ENCODE measurements at places on chromosomes 2 and 18.

GRCh38 chr2:190036071-190036470, 26.5 kb downstream of the MSTN start:
- DNase-seq: no peak

DNA sequence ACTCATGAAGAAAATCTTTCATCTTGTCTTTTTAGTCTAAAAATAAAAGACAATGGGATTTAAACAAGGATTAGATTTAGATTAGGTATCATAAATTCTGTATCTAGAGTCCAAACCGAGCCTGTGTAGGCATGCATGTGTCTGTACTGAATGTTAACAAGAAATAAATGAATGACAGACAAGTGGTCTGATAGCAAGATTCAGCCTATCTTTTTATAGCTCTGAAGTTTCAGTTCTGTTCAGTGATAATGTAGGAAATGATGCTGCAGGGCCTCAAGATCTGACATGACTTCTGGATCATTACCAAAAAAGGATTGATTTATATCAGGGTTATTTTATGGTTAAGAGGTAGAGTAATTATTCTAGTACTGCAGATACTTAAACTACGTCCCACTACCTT, 137.0 kb upstream of the ATP5MC3 start:
- DNase-seq: no peak

DNA sequence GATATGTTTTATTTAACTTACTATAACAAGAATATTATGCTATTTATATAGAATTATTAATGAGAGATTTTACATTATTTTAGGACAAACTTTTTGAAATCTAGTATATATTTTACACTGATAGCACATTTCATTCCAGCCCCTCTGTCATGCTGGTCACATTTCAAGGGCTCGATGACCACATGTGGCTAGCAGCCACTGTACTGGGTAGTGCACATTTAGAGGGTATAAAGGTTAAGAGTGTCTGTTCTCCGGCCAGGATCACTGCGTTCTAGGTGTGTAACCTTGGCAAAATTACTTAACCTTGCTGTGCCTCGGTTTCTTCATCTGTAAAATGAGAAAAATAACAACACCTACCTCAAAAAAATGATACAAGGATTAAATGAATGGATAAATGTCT, 87.2 kb upstream of the TNP1 start:
- no peak for DNase-seq

DNA sequence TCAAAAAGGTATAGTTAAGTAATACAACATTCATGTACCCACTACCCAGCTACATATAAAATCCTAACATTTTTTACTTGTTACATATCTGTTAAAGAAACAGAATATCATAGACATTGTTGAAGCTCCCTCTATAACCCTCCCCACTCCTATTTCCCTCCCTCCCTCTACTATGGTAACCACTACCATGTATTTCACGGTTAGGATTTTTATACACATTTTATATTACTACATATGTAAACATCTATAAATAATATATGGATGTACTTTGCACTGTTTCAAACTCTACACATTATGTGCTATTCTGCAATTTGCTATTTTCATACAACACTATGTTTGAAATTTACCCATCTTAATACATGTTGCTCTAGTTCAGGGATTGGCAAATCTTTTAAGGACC, 36.3 kb downstream of the THOC1 start:
- DNase-seq: no peak

DNA sequence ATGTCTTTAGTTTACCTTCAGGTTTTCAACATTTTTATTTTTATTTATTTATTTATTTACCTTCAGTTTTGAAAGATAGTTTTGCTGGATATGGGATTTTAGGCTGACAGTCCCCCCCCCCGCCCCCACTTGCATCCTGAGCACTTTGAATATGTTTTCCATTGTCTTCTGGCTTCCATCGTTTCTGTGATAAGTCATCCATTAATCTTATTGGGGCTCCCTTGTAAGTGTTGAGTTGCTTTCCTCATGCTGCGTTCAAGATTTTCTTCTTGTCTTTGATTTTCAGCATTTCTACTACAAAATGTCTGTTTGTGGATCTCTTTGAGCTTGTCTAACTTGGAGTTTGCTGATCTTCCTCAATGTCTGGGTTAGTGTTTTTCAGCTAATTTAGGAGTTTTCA, 19.4 kb upstream of the LDLRAD4 start:
- DNase-seq: no peak

- DNase-seq: no peak
Observed at GRCh38 chr2:200367155-200367554, 60.7 kb downstream of the SPATS2L start.

GRCh38 chr2:54767921-54768320, 44.5 kb downstream of the EML6 start:
- no peak for DNase-seq

GRCh38 chr2:8162552-8162951, 519.3 kb upstream of the ID2 start:
- DNase-seq: no peak

- no peak for DNase-seq
Observed at GRCh38 chr18:7619676-7620075, 52.6 kb downstream of the PTPRM start.
